ENCODE measurements at places on chromosomes 3 and 15.

DNA sequence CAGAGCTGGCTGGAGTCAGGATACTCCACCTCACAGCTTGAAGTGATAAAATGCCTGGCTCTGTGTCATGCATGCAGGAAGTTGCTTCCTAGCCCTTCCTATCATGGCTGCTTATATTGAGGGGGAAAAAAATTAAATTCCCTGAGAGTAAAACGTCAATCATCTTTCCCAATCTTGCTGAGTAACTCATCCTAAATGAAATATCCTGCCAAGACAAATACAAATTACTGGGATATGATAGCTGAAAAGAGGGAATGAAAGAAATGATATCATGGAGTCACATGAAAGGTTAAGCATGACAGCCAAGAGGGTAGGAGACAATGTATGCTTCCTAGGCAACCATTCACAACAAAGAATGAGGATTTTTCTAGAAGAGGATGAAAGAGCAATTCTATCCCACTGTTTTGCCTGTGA lies 110.6 kb downstream of the ABI3BP start:
- DNase-seq: no peak

GRCh38 chr3:45123030-45123429 lies 23.1 kb downstream of the CDCP1 start:
- DNase-seq: no peak

GRCh38 chr15:50765195-50765967 lies at the start of gene SPPL2A:
SPPL2A (minus strand) TSS chr15:50765706; CDS start chr15:50765533, 173 bp downstream.
- peak; percentile 78 for DNase-seq

- peak; percentile 59 for DNase-seq
These were observed 93.2 kb upstream of the RNF7 start for GRCh38 chr3:141644931-141645330.

- DNase-seq: no peak
These were observed 172.3 kb upstream of the PRICKLE2 start for GRCh38 chr3:64397573-64397972.

DNA sequence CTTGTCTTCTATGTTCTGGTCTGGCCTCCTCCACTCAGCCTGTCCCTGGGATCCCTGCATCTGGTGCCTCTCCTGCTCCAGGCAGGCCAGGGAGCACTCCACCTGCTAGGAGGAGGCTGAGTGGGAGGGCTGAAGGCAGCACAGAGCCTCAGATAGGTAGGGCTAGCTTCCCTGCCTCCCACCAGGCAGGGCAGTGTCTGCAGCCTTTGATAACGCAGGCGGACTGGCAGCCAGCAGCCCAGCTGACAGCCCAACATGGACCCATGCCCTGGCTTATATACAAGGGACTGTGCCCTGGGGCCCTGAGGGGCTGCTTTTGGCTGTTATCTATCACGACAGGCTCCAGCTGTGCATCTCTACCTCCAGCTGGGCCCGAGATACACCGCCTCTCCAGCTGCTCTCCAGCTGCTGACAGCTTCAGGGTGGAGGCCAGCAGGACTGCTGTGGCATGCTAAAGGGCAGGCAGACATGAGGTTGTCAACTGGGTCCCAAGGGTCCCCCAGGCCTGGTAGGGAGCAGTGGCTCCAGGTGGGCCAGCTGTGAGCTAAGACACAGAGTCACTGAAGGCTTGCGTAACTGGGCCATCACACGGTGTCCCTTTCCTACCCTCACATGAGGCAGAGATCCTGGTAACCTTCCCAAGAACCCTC lies 5.2 kb upstream of the CLK3 start:
- no peak for DNase-seq

- DNase-seq: no peak
These were observed 93.0 kb downstream of the ALCAM start for GRCh38 chr3:105459566-105460290.

GRCh38 chr3:129592381-129593131 lies 13.9 kb downstream of the PLXND1 start:
- DNase-seq: no peak

GRCh38 chr3:190996181-190996775 lies 133.8 kb upstream of the GMNC start:
- DNase-seq: no peak

DNA sequence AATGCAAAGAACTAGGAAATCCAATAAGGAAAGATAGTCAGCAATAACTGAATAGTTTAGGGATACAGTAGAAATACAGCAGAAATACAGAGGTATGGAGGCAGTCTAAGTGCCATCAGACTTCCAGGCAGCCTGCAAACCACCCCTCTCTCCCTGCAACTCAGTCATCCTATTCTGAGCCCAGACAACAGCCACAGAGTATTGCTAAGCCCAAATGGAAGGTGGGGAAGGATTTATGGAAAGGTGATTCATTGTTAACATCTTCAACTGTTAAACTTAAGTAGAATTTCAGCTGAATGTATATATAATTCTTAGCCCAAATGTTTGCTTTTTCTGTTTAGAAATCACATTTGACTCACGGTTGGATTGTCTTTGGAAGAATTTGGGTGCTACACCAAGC lies 300.4 kb downstream of the RBMS3 start:
- no peak for DNase-seq

GRCh38 chr3:73094951-73095350 lies 33.5 kb downstream of the EBLN2 start:
- DNase-seq: no peak

DNA sequence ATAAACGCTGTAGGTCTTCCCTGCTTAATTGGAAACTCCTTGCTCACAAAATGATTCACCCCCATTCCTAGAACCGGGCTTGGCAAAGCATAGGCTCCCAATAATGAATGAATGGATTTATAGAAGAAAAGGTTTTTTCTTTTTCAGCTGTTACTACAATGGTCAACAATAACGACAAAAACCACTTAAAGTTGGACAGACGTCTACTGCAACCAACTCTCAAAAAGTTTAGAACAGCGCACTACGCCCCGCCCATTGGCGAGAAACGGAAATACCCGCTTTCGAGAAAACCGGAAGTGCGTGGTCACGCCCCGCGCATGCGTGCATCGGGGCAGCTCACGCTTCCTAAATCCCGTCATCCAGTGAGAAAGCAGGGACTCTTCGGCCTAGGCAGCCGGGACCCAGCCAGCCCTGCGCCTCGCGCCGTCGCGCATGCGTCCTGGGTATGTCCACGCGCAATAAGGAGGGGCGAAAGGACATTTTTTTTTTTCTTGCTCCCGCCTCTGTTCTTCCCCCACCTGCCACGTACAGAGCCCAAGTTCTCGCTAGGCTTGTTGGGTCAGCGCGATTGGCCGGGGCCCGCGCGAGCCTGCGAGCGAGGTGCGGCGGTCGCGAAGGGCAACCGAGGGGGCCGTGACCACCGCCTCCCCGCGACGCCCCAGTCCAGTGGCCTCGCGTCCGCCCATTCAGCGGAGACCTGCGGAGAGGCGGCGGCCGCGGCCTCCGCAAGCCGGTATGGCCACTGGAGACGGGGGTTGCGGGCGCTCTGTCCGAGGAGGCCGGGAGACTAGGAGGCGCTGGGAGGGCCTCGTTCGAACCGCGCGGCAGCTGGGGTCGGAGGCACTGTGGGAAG lies at the start of gene TFG:
TFG (plus strand) TSS at position 506 of the 853 bp plus-strand sequence. CDS start 4,192 bp downstream, outside the sequence.
- DNase-seq: peak; percentile 98

GRCh38 chr3:171307046-171307585 lies 153.1 kb downstream of the TNIK start:
- no peak for DNase-seq

DNA sequence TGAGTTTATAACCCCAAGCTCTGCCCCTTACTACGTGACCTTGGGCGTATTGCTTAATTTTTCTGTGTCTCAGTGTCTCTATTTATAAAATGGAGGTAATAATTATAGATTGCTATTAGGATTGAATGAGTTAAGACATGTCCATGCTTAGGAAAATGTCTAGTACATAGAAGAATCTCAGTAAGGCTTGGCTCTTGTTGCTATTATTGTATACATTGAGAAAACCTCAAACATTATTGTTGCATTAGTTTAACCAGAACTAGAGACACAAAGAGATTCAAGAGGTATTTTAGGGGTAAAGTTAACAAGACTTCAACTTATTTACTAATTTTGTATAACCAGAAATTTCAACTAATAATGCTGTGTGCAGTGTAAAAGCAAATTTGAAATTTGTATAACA lies 66.7 kb downstream of the MEF2A start:
- DNase-seq: no peak

DNA sequence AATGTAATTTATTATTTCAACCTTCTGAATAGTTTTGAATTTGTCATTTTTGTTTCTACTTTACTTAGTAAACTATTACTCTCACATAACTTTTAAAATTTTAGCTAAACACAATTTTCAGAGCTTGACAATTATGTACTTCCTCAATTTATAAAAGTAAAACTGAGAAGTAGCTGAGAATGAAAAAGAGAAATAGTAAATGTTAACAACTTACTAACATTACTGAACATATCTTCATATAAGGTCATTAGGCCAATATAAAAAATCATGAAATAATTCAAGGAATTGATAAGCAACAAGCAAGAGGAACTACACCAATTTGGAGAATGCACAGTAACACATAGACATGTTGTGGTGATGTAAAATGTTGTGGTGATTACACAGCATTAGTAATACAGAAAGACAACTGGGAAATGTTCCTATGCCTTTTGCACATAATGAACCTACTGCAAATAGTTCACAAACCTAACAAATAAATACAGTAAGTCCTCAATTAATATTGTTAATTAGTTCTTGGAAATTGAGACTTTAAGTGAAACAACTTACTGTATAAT lies 137.9 kb downstream of the CBLB start:
- DNase-seq: no peak

GRCh38 chr3:177932346-177932745 lies 603.9 kb upstream of the KCNMB2 start:
- DNase-seq: no peak

GRCh38 chr3:80889535-80889934 lies 871.9 kb downstream of the GBE1 start:
- no peak for DNase-seq

GRCh38 chr3:143924522-143925285 lies 46.9 kb upstream of the DIPK2A start:
- DNase-seq: no peak

DNA sequence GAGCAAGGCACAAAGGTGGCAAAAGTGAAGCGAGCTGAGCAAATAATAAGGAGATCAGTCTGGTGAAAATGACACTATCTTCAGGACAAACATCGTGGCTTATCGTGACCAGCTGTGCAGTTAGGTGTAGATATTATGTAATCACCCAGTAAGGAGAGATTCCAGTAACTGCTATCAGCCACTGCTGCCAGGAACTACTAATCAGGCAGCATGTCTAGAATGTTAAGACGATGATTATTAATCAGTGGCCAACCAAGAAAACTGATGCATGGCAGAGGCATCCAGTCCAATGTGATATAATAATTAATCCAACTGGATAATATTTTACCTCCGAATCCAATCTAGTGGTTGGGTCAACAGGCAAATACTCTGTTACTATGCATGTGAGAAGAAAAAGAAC lies 252.7 kb upstream of the ZPLD1 start:
- DNase-seq: no peak

GRCh38 chr3:47664519-47664918 lies 85.9 kb upstream of the CSPG5 start:
- DNase-seq: no peak

DNA sequence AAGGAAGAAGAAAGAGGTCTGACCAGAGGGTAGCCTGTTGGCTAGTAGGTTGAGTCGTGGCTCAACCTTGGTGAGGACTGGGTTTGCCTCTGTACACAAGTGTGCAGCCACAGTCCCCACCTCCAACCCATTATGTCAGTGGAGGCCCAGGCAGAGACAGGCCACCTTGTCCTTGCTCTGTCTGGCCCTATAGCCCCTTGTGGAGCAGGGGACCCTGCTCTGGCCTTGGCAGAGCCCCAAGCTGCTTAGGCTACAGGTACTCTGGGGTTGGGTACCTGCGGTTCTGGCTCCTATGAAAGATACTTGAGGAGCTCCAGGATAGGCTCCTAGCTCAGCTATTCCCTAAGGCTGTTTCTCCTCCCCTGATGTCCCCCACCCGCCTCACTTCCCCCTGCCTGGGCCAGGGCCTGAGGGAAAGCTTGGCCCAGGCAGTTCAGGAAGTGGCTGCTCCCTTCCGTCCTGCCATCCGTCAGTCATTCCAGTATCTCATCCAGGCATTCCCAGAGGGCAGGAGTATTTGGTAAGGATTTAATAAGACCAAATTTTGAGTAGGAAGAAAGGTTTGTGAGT lies 44.0 kb downstream of the FGD5 start:
- DNase-seq: no peak
